BE2C (cell line): ENCODE measurements at places on chromosomes 13 and 19.

DNA sequence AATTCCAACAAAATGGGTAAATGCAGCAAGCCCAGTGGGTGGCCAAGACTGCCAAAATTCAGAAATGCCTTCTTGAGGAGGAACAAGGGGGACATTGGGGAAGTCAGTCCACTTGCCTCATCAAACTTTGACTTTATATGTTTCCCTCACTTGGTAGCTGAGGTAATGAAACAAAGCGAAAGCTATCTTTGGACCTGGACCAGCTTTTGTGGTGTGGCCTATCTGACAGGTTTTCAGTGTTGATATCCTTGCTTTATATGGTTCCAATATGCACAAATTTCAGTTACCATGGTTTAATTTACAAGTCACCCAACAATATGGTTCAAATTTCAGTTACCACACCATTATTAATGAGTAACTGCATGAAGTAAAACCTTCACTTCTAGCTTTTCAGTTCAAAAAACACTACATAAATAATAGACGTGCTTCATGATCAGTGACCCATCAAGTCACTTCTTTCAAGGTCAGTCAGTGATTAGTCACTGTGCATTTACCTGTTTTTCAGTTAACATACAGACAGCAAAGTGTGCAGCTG is 17.7 kb upstream of the POU4F1 start:
- DNase-seq: no peak

- DNase-seq: no peak
These were observed 758.9 kb downstream of the UQCRFS1 start for GRCh38 chr19:28454083-28454482.

DNA sequence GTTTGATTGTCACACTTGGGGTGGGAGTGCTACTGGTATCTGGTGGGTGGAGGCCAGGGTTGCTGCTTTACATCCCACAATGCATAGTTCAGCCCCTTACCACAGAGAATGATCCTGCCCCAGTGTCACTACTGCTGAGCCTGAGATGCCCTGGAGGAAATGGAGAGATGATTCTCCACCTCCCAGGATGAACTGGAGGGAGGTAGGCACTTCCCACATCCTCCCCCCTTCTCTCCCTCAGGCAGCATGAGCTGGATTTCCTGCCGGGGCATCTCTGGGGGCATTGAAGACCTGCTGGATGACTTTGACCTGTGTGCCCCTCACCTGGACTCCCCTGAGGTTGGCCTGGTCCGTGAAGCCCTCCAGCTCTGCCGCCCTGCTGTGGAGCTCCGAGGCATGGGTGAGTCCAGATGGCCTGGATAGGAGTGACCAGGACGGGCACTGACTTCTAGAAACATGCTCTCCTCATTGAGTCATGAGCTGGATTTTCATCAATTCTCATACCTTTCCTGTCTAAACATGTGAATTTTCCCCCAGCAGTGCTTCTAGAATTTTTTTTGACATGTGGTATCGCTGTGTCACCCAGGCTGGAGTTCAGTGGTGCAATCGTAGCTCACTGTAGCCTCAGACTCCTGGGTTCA is 45.3 kb downstream of the NWD1 start:
- DNase-seq: no peak

DNA sequence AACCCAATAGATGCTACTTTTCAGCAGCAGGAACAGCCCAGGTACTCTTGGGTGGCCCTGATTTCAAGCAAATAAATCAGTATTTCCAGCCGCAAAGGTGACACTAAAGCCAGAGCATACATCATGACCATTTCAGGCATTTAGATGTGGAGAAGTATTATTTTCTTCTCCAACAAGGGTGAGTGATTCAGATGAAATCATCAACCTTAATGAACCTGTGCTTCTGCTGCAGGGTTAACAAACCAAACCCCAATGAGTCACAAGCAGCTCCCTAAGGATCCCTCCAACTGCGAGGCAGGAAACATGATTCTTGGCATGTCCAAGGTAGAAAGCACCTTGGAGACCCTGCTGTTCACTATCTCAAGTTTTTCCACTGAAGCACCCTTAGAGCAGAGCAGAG is 32.7 kb downstream of the MBNL2 start:
- DNase-seq: no peak

DNA sequence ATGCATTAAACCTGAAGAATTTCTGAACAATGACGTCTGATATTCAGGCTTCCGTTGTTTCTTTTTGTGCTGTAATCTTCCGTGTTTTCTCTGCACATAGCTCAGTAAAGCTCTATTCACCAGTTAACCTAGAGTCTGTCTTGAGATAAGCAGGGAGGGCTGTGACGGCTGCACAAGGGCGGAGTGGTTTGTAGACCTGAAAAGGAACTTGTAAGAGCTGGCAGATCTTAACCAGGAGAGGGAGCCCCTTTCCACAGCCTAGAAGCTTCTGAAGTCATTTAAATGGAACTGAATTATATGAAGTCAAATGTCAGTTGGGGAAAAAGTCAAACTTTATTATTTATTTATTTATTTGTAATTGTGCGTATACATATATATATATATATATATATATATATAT is 27.5 kb downstream of the DPRX start:
- no peak for DNase-seq

DNA sequence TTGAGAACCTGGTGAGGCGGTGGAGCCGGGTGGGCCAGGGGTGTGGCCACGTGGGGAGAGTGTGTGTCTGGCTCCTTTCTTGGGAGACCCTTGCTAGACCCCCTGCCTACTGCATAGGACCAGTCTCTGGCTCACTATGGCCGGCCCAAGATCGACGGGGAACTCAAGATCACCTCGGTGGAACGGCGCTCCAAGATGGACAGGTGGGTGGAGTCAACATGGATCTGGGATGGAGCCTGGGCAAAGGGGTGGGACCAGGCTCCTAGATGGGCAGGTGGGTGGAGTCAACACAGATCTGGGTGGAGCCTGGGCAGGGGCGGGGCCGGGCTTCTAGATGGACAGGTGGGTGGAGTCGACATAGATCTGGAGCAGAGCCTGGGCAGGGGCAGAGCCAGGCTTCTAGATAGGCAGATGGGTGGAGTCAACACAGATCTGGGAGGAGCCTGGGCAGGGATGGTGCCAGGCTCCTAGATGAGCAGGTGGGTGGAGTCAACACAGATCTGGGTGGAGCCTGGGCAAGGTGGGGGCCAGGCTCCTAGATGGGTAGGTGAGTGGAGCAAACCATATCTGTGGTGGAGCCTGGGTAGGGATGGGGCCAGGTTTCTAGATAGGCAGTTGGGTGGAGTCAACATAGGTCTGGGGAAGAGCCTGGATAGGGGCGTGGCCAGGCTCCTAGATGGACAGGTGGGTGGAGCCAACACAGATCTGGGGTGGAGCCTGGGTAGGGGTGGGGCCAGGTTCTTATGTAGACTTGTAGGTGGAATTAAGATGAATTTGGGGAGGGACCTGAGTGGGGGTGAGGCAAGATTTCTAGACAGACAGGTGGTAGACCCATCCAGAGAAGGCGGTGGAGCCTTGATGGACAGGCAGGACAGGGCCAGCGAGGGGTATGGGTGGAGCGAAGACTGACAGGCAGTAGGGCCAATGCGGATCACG is 56.5 kb downstream of the VAV1 start:
- peak; percentile 20 for DNase-seq

DNA sequence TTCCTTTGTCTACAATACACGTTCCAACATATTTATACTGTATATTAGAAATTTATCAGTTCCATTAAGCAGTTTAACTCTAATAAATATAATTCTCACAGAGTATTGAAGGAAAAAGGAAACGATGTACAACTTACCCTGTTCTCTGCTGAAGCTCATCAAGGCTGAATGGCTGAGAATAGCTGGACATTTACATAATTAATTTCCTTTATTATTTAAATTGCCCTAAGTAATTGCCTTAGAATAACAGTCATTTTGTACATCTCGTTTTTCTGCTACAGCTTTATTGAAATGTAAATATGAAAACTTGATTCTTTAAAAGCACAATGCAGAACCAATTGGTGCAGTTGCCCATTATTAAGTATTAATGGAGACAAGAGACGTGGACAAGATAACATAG is 648.3 kb upstream of the ATXN8OS start:
- DNase-seq: no peak

GRCh38 chr19:14412324-14412995 is 6.7 kb downstream of the DDX39A start:
- no peak for DNase-seq

DNA sequence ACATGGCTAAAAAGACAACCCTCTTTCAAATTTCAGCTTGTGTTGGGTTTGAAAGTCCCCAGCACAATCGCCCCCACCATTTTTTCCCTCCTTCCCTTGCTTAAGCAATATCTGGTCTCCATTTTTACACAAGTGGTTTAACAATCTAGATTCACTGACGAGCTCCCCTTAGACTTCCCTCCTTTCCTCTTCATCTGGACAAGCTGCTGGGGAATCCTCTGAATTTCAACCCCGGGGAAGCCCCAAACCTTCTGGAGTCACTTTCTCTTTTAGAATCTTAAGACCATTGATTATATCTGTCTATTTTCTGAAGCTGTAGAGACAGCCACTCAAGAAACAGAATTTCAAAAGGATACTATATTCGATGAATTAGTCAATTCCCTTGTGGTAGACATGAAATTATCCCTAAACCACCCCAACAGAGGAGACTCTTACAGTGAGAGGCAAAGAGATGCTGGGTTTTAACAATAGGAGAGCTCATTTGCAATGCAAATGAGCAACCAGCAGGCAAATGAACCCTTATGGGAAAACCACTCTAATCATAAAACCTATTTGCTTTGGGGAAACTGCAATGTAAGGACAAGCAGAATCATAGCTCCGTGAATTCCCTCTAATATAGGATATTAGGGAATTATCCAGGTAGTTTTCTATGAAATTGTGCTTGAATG is 78.9 kb downstream of the TEX26 start:
- no peak for DNase-seq

DNA sequence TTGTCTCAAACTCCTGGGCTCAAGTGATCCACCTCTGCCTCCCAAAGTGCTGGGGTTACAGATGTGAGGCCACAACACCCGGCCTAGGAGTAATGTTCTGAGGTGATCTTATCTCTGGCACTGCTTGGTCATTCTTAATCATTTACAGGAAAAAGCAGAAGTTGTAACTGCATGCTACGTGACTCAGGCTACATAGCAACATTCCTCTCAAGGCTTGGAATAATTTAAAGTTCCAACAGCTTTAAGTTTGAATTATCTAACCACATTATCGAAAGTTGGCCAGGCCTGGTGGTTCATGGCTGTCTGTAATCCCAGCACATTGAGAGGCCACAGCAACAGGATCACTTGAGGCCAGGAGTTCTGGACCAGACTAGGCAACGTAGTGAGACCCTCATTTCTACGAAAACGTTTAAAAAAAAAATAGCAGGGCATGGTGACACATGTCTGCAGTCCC is 3.9 kb upstream of the B9D2 start:
- DNase-seq: no peak

DNA sequence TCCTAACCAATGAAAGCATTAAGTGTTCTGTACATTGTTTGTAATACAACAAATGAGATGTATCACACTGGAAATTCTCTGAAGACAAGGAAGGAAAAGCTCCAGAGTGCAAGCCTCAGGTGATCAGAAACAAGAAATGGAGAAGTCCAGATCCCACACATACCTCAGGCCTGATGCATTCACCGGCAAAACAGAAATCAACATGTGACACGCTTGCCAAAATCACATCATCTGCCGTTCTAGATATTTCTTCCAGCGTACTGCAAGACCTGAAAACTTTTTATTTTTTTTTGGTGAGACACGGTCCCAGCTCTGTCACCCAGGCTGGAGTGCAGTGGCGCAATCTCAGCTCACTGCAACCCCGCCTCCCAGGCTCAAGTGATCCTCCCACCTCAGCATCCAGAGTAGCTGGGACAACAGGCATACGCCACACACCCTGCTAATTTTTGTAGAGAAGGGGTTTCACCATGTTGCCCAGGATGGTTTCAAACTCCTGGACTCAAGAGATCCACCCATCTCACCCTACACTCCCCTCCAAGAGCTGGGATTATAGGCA is 48.6 kb downstream of the FOXO1 start:
- no peak for DNase-seq

GRCh38 chr19:51417107-51417809 is at the start of gene SIGLEC10:
SIGLEC10 (minus strand) TSS chr19:51417642; CDS start chr19:51417581, 61 bp downstream.
- no peak for DNase-seq

GRCh38 chr19:50896591-50897190 is 14.5 kb downstream of the KLK4 start:
- peak; percentile 81 for DNase-seq

GRCh38 chr19:43380008-43380407 is 26.5 kb downstream of the CD177 start:
- DNase-seq: no peak

GRCh38 chr13:100527644-100528043 is 60.9 kb downstream of the GGACT start:
- no peak for DNase-seq

- DNase-seq: no peak
These were observed 16.9 kb upstream of the PARP4 start for GRCh38 chr13:24529478-24529877.

- DNase-seq: no peak
These were observed 143.7 kb downstream of the ZNF675 start for GRCh38 chr19:23543351-23543750.

DNA sequence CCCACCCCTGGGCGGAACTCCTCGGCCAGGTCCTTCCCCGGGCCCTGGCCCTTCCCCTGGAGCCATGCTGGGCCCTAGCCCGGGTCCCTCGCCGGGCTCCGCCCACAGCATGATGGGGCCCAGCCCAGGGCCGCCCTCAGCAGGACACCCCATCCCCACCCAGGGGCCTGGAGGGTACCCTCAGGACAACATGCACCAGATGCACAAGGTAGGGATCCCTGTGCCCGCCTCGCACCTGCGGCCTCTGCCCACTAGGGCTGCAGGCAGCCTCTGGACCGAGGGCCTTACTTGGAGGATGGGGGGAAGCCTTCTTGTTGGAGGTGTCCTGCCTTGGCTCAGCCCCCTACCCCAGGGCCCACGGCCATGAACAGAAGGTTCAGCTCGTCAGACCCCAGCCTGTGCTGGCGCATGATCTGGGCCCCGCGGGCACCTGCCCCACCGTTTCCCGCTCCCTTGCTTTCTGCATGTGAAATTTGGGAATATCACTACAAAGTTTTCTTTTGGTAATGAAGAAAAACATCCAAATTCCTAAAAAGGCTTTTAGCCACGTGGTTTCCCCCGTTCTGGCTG is 23.4 kb downstream of the SMARCA4 start:
- no peak for DNase-seq

DNA sequence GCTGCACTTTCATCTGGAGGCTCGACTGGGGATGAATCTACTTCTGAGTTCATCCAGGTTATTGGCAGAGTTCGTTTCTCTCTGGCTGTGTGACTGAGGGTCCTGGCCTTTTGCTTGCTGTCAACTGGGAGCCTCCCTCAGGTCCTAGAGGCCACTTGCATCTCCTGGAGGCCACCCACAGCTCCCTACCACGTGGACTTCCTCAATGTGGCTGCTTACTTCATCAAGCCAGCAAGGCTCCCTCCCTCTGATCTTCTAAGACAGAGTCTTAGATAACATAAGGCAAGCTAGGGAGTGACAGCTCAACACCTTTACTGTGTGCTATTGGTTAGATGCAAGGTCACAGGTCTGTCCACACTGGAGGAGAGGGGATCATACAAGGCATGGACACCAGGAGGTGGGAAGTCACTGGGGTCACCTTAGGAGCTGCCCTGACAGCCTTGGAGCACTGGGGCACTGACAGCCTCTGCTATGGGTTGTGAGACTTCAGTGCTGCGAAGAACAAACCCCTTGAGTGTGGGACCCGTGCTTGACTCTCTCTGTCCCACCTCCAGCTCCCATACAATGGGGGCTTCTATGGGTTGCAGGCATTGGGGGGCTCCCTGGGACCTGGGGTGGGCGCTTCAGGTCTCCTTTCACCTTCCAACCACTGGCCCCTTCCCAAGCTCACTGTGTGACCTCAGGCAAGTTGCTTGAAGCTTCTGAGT is 5.3 kb downstream of the FAM187B start:
- DNase-seq: no peak

- no peak for DNase-seq
These were observed 9.5 kb downstream of the MEF2B start for GRCh38 chr19:19160461-19161035.

GRCh38 chr13:28529836-28530235 is 34.9 kb upstream of the FLT1 start:
- DNase-seq: no peak
